ENCODE measurements at places on chromosomes 1 and 21.

- no peak overlapping the region for H3K27ac ChIP-seq
- H3K27me3 ChIP-seq: peaks cover 1% of the 10 kb centered on the region
- H3K4me1 ChIP-seq: no peaks in the 10 kb centered on the region
- H3K36me3 ChIP-seq: no peaks in the 10 kb centered on the region
- DNase-seq: no peak
These were observed 409.4 kb downstream of the VAV3 start for GRCh38 chr1:107555578-107555977.

DNA sequence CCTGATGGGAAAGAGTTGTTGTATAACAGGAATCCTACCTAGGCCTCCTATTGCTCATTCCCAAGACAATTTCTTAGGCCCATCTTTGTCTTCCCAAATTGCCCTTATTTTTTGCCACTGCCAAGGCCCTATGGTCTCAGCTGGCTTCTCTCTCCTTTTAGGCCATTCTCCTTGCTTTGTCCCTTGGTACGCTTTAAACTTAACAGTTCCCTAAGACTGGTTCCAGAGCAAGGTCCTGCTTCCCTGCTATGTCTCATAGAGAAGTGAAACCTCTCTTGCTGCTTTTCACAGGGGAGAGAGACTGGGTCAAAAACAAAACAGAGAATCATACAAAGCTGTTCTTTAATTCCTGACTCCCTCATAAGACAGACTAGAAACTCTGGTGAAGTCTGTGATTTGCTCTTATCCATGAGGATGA lies 77.1 kb downstream of the XCL2 start:
- peaks cover 5% of the 10 kb centered on the region for H3K36me3 ChIP-seq
- H3K27me3 ChIP-seq: no peaks in the 10 kb centered on the region
- H3K4me1 ChIP-seq: peaks cover 87% of the 10 kb centered on the region
- H3K4me3 ChIP-seq: peak overlapping the region; percentile 79

DNA sequence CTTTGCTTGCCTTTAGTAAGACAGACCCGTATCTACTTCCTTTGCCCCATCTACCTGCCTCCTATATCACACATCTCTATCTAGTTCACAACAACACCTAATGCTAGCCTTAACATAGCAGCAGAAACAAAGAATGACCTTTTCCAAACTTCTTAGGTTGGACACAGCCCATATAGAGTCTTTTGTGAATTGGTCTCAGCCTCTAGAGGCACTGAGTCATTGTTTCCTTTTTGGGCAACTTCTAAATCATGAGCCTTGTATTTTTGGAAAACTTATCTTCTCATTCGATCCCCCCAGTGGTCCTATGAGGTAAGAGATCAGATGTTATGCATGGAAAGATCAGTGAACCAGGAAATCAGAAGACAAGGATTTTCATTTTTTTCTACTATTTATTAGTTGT lies 679.4 kb upstream of the USP24 start:
- no peak overlapping the region for H3K27ac ChIP-seq
- DNase-seq: no peak
- H3K4me3 ChIP-seq: no peak overlapping the region
- peaks cover under 1% of the 10 kb centered on the region for H3K27me3 ChIP-seq
- no peaks in the 10 kb centered on the region for H3K36me3 ChIP-seq

GRCh38 chr1:145771056-145771455 lies 51.8 kb downstream of the CD160 start:
- DNase-seq: no peak
- no peak overlapping the region for H3K27ac ChIP-seq
- peaks cover 26% of the 10 kb centered on the region for H3K4me1 ChIP-seq
- no peak overlapping the region for H3K4me3 ChIP-seq
- peaks cover 9% of the 10 kb centered on the region for H3K36me3 ChIP-seq
- no peaks in the 10 kb centered on the region for H3K27me3 ChIP-seq
